Omental fat pad (tissue), 4 donors: ENCODE measurements at places on chromosomes 5 and 9.

- no peak for DNase-seq
Measured at GRCh38 chr9:126599047-126599650, 14.6 kb upstream of the LMX1B start.

DNA sequence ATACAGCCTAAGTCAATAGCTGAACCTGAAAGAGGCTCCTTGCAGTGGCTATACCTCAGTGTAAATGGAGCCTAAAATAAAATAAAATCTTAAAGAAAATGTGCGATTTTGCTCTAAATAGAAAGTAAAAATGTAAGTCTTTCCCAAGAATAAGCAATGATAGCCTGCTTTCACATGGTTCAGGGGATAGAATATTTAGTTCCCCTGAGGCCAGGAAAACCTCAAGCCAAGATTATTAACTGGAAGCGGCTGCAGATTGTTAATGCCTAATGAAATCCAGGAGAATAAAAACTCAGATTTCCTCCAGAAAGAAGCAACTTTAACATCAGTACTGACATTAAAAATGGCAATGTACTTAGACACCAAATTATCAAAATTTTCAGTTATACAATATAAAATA is 463.7 kb downstream of the CYLC2 start:
- no peak for DNase-seq

DNA sequence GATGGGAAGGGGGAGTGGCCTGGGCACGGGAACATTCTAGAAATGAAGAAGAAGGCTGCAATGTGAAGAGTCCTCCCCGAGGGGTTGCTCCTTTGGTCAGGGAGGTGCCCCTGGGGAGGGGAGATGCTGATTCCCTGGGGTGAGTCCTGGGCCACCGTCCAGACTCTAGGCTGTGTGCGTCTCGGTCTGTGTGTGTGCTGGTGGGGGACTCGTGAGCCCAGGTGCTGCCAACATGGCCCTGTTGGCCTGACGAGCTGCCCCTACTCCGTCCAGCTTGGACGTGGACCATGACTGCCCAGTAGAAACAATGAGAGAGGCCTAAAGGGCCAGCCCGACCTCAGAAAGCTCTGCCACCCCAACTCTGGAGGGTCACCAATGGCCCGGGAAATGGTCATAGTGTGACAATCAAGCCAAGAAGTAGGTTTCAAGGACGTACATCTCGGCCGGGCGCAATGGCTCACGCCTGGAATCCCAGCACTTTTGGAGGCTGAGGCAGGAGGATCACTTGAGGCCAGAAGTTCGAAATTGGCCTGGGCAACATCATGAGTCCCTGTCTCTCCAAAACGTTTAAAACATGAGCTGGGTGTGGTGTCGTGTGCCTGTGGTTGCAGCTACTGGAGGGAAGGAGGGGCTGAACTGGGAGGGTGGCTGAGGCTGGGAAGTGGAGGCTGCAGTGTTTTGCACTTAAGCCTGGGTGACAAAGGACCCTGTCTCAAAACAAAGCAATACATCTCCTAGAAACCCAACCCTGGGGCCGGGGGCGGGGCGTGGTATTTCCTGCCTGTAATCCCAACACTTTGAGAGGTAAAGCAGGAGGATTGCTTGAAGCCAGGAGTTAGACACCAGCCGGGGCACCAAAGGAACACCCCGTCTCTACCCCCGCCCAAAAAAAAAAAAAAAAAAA is 17.0 kb downstream of the LHX3 start:
- no peak for DNase-seq

DNA sequence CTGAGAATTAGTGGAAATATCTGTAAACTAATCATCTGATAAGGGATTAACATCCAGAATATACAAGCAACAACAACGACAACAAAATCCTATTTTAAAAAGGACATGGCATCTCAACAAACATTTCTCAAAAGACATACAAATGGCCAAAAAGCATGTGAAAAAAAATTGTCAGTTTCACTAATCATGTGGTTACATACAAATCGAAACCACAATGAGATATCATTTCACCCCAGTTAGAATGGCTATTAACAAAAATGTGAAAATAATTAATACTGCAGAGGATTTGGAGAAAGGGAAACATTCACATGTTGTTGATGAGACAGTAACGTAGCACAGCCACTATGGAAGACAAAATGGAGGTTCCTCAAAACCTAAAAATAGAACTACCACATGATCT is 69.5 kb downstream of the ERP44 start:
- no peak for DNase-seq

DNA sequence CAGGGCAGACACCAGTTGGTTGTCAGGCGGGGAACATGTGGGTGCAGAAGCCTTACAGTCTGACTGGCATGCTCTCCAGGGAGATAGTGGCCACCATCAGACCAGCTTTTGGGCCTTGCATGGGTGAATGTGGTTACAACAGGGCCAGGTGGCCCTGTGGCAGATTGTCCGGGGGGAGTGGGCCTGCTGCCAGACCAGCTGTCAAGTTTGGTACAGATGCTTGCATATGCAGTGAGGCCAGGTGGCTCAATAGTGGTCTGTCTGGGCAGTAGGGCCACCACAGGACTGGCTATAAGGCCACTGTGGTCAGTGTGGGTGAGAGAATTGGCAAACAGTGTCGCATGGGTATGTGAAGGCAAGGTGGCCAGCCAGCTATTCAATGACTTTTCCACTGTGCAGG is 148.7 kb downstream of the FAM174A start:
- DNase-seq, result no peak
